ENCODE measurements at places on chromosomes 3 and 15.

- DNase-seq: no peak
These were observed 40.3 kb downstream of the ABHD2 start for GRCh38 chr15:89128320-89129122.

DNA sequence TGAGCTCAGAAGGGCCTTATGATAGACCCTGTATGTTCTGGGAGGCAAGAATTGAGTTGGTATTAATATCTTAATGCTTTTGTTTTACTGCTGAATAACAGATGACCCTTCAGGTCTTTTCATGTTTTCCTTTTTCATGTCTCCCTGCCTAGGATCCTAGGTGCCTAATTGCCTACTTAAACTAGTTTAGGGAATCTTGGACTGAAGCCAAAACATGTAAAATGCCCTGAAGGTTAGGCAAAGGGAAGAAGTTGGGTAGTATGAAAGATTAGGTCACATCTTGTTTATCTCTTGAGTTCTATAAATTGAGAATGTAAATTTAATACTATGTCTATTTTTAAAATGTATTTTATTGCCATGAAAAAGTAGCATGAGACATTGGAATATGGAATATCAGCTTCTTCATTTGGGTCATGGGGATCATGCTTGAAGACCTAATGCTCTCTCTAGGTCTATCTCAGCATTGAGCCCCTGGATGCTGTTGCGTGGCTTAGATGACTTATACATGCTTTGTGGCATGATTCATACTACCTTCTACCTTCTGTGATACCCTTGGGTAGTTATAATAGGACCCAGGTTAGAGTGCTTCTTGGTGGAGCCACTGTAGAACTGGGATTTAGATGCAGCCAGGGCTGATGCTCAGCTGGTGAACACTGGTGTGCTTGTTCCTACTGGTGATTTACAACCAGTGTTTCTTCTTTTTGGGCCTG, 26.4 kb downstream of the RBM6 start:
- no peak for DNase-seq

GRCh38 chr15:100968050-100968966, 49.2 kb downstream of the LRRK1 start:
- no peak for DNase-seq

DNA sequence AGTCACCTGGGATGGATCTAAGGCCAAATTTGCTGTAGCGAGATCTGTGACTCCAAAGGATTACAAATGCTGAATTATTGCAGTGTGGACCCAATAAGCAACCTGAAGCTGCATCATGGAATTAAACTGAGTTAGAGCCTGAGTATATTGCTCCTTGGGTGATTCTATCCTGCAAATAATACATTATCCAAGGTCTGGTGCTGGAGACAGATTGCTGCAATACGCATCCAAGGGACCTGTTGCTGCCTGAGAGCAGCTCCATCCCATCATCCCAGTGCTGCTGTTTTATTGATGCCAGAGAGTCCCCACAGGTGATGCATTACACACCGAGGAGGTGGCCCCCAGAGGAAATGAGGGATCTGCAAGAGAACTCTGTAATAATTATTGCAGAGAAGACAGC, 31.6 kb upstream of the PCSK6 start:
- no peak for DNase-seq

- DNase-seq: no peak
These were observed 175.8 kb downstream of the FOXB1 start for GRCh38 chr15:60179786-60180391.

- no peak for DNase-seq
These were observed 79.5 kb downstream of the COL6A6 start for GRCh38 chr3:130596484-130596883.

GRCh38 chr3:149570016-149570415, 87.8 kb downstream of the WWTR1 start:
- DNase-seq: no peak

DNA sequence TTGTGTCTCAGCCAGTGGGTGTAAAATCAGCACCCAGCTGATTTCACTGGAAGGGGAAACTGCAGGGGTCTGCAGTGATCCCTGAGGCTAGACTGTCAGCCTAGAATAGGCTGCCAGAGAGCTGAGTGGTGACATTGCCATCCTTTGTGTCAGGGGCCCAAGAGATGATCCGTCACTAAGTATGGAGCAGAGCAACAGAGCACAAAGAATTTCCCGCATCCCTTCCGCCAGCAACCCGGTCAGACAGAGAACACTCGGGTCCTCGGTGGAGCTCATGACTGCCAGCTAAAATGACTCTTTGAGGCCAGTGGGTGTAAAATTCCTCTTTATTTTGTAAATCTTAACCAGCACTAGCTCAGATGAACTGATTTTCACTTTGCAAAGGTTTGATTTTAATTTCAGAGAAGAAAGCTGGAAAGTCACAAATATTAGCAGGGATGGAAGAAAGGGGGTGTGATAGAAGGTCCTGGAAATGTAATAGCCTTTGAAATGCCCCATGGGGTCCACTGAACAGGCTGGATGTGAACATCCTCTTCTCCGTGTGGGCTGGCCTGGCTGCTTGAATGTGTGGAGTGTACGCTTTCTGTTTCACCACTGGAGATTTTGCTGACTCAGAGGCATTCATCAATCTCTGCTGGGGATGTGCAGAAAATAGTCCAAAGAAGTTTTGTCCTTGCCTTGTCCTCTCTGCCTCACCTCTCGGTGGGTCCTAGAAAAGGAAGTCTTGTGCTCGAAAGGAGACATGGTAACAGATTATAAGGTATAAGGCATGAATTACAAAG, 138.8 kb downstream of the SV2B start:
- no peak for DNase-seq

GRCh38 chr3:99366663-99367429, 271.5 kb upstream of the COL8A1 start:
- no peak for DNase-seq

GRCh38 chr3:188936597-188937107, 235.1 kb upstream of the TPRG1 start:
- no peak for DNase-seq

GRCh38 chr3:172646439-172647015, 64.3 kb downstream of the NCEH1 start:
- DNase-seq: no peak

DNA sequence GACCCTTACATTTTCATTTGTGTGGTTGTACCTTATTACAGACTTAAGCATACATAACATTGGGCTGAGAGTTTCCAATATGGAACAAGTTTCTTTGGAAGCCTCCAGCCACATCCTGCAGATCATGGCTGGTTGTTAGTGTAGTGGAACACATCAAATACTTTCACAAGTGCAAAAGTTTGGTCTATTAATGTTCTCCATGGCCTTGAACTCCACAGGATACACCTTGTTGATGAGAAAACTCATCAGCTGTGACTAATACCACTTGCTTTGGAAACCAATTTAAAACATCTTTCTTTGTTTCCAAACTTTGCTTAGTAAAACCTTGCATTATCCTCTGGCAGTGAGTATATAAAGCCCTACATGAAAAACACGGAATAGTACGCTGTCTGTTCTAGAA, 46.1 kb downstream of the MYZAP start:
- DNase-seq: no peak

- no peak for DNase-seq
These were observed 144.0 kb upstream of the MEF2A start for GRCh38 chr15:99421758-99422157.

All from memory B cell (primary cell).